ENCODE measurements at places on chromosomes 2 and 18. TPM values are rescaled to one million over a fixed set of nuclear protein-coding genes. Genes with fewer than 3 reads are reported as not detected.

DNA sequence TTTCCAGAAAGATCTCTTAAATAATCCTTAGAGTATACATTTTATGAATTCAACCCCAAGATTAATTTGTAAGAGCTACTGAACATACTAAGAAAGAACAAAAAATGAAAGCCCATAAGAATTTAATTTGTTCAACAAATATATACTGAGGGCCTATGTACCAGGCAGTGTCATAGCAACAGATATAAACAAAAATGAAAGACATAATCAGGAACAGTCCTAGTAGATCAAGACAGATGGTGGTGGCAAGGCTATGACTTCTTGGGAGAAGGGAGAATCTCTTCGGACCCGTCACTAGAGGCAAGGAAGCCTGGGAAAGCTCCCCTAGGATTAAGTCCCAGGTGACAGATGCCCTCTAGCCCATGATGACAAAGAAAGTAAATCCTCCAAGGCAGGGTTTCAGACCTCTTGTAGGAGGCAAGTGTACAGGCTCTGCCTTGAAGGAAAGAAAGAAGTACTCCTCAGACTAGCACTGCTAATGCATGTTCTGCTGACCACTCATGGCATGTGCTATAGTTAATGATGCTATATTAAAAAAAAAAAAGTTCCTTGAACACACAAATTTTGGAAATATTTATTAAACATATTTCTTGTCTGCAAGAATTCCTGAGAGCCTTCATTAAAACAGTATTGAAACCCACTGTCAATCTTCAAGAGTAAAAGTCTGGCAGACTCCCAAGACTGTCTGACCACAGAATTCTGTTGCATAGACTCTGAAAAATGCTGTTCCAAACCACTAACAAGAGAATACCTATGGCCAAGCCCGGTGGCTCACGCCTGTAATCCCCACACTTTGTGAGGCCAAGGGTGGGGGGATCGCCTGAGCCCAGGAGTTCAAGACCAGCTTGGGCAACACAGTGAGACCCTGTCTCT lies 31.5 kb downstream of the NOL10 start:
- H3K27ac ChIP-seq = no peak overlapping the region
- no peaks in the 10 kb centered on the region for H3K27me3 ChIP-seq
- no peak overlapping the region for H3K4me3 ChIP-seq

GRCh38 chr2:46893269-46893939 lies 22.2 kb downstream of the MCFD2 start:
- no peaks in the 10 kb centered on the region for H3K4me1 ChIP-seq
- H3K36me3 ChIP-seq = no peaks in the 10 kb centered on the region
- H3K27ac ChIP-seq = no peak overlapping the region
- no peak overlapping the region for H3K4me3 ChIP-seq
- DNase-seq = no peak

TMEM198 gene
- 6.0 TPM for total RNA-seq

ZDBF2 gene
- 5.0 TPM for total RNA-seq

GRCh38 chr2:241722896-241723454 lies 11.5 kb upstream of the D2HGDH start:
- no peak for DNase-seq
- H3K4me1 ChIP-seq = no peaks in the 10 kb centered on the region
- H3K27me3 ChIP-seq = no peaks in the 10 kb centered on the region
- no peak overlapping the region for H3K4me3 ChIP-seq
- H3K36me3 ChIP-seq = peaks cover 72% of the 10 kb centered on the region
- no peak overlapping the region for H3K27ac ChIP-seq

DNA sequence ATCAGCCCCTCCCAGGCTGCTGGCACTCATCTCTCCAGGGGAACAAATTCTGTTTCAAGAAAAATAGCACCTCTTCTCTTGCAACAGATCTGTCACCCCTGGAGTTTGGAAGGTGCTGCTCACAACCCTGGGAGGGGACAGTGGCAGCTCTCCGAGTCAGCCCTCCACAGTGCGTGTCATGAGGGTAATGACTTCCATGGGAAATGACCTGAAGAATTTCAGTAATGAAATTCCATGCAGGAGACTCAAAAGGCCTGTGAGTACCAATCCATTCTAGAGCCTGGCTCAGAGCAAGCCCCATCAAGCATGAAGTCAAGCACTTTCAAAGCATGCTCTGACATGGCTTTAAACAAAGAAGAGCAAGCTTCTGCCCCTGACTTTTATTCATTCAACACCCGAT lies 276.3 kb upstream of the PARD3B start:
- no peak for DNase-seq
- H3K4me3 ChIP-seq = no peak overlapping the region
- H3K36me3 ChIP-seq = no peaks in the 10 kb centered on the region
- peaks cover 20% of the 10 kb centered on the region for H3K4me1 ChIP-seq
- H3K27me3 ChIP-seq = no peaks in the 10 kb centered on the region

- H3K4me1 ChIP-seq = peaks cover 2% of the 10 kb centered on the region
- no peak for DNase-seq
- H3K27ac ChIP-seq = no peak overlapping the region
- no peak overlapping the region for H3K4me3 ChIP-seq
Measured at GRCh38 chr2:151544449-151544848, 134.7 kb downstream of the RIF1 start.

TACR1 gene
- 27.5 TPM for total RNA-seq

UGT1A10 gene
- not detected for total RNA-seq

DNA sequence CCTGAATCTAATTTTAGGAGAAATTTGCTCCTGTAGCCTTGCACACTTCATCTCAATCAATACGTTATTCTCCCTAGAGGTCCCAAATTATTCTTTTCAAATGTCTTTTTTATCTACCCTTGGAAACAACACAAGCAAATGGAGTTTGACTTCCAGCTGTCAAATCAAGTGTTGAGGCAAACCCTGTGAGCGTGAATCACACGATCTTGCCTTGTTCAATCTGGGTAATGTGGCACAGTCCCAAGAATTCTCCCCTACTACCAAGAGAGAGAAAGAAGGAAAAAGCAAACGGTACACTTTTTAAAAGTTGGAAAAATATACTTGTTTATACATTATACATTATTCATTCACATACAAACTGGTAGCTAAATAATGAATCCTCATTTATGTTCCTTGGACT lies 2035.3 kb upstream of the CELF4 start:
- no peaks in the 10 kb centered on the region for H3K36me3 ChIP-seq
- no peak for DNase-seq
- no peak overlapping the region for H3K4me3 ChIP-seq
- no peak overlapping the region for H3K27ac ChIP-seq

DNA sequence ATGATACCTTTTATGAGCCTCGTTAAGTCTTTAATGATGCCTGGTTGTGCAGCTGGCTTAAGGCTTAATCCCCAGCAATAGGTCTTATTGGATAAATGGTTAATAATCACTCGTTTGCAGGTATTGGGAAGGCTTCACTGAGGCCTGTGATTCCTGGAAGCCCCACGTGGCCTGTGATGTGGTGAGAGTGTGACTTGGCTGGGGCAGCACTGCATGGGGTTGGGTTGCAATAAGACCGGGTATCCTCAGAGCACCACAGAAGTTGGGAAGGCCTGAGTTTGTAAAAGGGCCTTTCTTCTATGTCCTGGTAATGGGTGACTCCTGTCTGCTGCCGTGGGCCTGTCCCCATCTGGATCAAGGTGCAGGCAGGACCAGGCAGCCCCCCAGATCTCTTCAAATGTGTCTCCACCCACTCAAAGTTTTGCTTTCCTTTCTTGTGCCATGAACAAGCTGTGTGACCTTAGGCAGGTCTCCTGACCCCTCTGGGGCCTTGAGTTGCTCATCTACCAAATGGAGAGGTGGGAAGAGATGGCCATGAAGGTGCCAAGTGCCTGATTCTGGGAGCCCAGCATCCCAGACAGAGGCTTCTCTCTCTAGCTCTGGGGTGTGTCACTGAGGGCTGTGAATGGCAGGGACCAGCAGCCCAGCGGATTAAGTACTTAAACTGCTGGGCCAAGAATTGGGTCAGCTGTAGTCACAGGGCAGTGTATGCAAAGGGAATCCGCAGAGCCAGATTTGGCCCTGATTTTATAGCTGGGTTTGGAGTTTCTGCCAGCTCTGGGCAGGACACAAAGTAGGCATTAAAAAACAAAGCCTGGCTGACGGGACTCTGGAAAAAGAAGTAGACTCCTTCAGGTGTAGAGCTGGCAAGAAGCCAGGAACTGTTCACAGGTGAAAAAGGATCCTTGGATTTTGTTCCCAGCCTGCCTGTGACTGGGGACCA lies 24.4 kb downstream of the LBH start:
- H3K27ac ChIP-seq = peak overlapping the region; percentile 62
- no peaks in the 10 kb centered on the region for H3K27me3 ChIP-seq
- no peak for DNase-seq
- H3K4me3 ChIP-seq = no peak overlapping the region

DNA sequence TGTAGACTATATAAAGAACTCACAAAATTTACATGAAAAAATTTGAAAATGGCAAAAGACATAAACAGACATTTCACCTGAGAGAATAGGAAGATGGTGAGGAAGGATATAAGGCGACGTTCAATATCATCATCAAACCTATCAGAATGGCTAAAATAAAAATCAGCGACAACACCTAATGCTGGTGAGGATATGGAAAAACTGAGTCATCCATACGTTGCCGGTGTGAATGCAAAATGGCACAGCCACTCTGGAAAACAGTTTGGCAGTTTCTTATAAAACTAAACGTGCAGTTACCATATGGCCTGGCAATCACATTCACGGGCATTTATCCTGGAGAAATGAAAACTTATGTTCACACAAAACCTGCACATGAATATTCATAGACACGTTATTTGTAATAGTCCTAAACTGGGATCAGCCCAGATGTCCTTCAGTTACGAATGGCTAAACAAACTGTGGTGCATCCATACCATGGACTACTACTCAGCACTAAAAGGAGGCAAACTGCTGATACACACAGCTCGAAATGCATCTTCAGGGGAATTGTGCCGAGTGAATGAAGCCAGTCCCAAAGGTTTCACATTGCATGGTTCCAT lies 63.1 kb upstream of the TXNDC2 start:
- peaks cover 14% of the 10 kb centered on the region for H3K4me1 ChIP-seq
- DNase-seq = no peak
- no peaks in the 10 kb centered on the region for H3K36me3 ChIP-seq
- no peak overlapping the region for H3K27ac ChIP-seq

GRCh38 chr2:134900151-134900550 lies 18.5 kb upstream of the CCNT2 start:
- H3K27me3 ChIP-seq = no peaks in the 10 kb centered on the region
- no peaks in the 10 kb centered on the region for H3K36me3 ChIP-seq
- H3K4me3 ChIP-seq = no peak overlapping the region

GRCh38 chr2:20957788-20958525 lies 85.9 kb downstream of the APOB start:
- H3K36me3 ChIP-seq = no peaks in the 10 kb centered on the region

GRCh38 chr2:23530206-23530908 lies 145.4 kb downstream of the KLHL29 start:
- no peak overlapping the region for H3K27ac ChIP-seq
- no peak overlapping the region for H3K4me3 ChIP-seq
- H3K36me3 ChIP-seq = no peaks in the 10 kb centered on the region
- no peak for DNase-seq

LONRF2 gene
- total RNA-seq = 7.6 TPM

CHRNG gene
- total RNA-seq = not detected

DNA sequence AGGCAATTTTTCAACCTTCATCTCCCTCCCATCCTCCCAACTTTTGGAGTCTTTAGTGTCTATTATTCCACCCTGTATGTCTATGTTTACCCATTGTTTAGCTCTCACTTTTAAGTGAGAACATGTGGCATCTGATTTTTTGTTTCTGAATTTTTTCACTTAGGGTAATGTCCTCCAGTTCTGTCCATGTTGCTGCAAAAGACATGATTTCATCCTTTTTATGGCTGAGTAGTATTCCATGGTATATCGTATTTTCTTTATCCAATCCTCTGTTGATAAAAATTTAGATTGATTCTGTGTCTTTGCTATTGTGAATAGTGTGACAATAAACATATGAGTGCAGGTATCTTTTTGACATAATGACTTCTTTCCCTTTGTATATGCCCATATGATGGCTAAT lies 48.2 kb downstream of the G6PC2 start:
- no peaks in the 10 kb centered on the region for H3K36me3 ChIP-seq
- H3K27me3 ChIP-seq = no peaks in the 10 kb centered on the region
- H3K27ac ChIP-seq = no peak overlapping the region
- H3K4me3 ChIP-seq = no peak overlapping the region
- DNase-seq = no peak

- H3K27me3 ChIP-seq = no peaks in the 10 kb centered on the region
- DNase-seq = no peak
- no peaks in the 10 kb centered on the region for H3K36me3 ChIP-seq
- no peak overlapping the region for H3K27ac ChIP-seq
Measured at GRCh38 chr2:95303191-95303919, 6.2 kb downstream of the KCNIP3 start.

- no peak overlapping the region for H3K4me3 ChIP-seq
- no peak for DNase-seq
- no peaks in the 10 kb centered on the region for H3K36me3 ChIP-seq
- H3K27me3 ChIP-seq = no peaks in the 10 kb centered on the region
Measured at GRCh38 chr18:64488698-64489097, 339.8 kb upstream of the LINC00305 start.

DNA sequence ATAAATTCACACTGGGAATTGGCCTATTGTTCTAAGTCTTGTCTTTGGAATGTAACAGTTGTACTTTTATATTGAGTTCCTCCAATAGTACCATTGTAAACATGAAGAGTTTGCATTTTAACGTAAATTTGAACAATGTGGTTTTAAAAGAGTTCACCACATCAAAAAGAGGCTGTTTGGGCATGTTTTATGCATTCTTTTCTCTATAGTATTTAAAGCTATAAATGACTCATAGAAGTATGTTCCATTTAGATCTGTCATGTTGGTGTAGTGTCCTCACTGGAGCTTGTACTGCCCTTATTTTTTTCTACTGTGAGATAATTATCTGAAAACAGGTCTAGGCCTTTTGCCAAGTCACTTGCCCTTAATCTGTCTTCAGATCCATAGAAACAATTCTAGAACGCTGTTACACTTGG lies 141.9 kb downstream of the RHBDD1 start:
- H3K27ac ChIP-seq = no peak overlapping the region
- no peak overlapping the region for H3K4me3 ChIP-seq
- no peaks in the 10 kb centered on the region for H3K4me1 ChIP-seq
- DNase-seq = no peak
- H3K27me3 ChIP-seq = no peaks in the 10 kb centered on the region

- no peak overlapping the region for H3K27ac ChIP-seq
- H3K36me3 ChIP-seq = peaks cover 9% of the 10 kb centered on the region
- H3K4me1 ChIP-seq = peaks cover 29% of the 10 kb centered on the region
- no peak for DNase-seq
- H3K4me3 ChIP-seq = no peak overlapping the region
- no peaks in the 10 kb centered on the region for H3K27me3 ChIP-seq
Measured at GRCh38 chr18:23580677-23581367, 5.5 kb downstream of the NPC1 start.

DNA sequence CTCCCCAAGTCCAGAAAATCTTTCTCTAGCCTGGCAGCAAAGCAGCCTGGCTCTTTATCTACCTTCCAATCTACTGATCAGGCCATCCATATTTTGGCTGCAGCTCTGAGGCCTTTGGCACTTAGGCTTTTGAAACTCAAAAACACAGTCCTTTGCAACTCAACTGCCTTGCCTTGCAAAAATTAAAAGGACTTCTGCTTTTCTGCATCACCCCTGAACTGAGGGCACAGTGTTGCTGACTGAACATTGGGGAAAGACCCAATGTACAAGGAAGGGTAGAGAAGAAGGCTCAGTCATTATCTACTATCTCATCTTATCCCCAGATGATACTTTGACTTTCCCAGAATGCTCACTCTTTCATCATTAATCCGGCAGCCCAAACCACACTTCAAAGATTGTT lies 625.5 kb downstream of the ARHGAP15 start:
- no peak for DNase-seq
- no peak overlapping the region for H3K4me3 ChIP-seq
- H3K27me3 ChIP-seq = no peaks in the 10 kb centered on the region
- H3K27ac ChIP-seq = no peak overlapping the region
- H3K36me3 ChIP-seq = no peaks in the 10 kb centered on the region

- H3K4me3 ChIP-seq = no peak overlapping the region
- peaks cover 2% of the 10 kb centered on the region for H3K4me1 ChIP-seq
- no peak for DNase-seq
- H3K27me3 ChIP-seq = no peaks in the 10 kb centered on the region
Measured at GRCh38 chr2:68366083-68366560, 1.0 kb downstream of the PLEK start.

Data from ascending aorta (tissue), 2 donors.